ENCODE measurements at places on chromosomes 12 and 14. TPM values are rescaled to one million over a fixed set of nuclear protein-coding genes. Genes with fewer than 3 reads are reported as not detected.

- no peak for DNase-seq
These were observed 21.1 kb upstream of the VWF start for GRCh38 chr12:6145564-6145963.

Gene SYNDIG1L
- total RNA-seq: 1.2 TPM

Gene OR6J1
- total RNA-seq: not detected

GRCh38 chr12:79775355-79776027 is 84.7 kb upstream of the PAWR start:
- DNase-seq: no peak

DNA sequence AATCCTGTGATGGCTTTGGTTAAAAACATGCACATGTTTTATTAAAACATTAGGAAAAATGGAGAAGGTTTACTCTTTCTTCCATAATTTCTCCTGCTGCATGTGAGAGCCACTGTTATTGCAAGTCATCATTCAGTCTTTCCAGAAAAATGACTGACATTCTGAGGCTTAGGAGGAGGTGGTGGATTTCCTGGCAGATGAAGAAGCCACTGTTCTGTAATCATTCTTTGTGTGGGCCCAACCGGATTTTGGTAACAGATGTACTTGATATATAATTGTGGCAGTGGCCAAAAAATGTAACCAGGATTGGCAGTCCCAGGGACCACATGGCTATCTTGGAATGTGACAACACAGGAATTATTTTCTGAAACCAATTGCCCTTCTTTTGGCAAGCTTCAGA is 120.2 kb downstream of the DAAM1 start:
- no peak for DNase-seq

DNA sequence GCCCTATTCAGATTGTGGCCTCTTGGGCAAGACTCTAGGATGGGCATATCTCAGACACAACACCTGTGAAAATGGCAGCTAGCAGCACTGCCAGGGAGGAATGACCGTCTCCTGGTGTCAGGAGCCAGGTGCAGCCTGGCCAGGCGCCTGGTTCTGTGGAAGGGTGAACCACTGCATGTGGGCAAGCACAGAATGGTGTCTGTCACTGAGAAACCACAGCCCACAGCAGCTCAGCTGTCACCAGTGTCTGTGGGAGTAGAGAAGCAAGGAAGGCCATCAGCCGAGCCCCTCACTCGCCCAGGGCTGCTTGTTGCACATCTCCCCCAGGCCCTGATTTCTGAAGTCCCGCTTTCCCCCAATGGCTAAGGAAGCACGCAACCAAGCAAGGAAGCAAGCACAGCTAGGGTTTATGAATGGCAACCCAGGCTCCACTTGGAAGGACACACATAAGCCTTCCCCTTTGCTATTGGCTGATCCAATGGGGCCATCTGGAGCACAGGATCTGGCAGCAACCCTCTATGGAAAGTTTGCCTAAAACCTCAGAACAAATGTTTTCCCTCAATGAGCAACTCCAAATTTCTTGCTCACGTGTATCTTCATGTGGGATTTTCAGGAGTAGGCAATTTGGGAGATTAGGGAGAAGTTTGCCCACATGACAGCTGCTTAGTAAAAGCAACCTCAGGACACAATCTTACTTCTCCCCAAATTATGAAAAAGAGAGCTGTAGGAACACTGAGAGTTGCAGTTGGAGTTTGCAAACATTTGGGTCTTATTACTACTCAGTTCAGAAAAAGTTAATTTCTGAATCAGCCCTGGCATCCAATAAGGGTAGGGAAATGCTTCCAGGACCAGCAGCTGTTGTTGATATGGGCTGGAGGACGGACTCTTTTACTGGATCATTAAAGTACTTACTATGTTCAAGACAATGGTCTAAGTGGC is 44.7 kb downstream of the GPHB5 start:
- DNase-seq: no peak

DNA sequence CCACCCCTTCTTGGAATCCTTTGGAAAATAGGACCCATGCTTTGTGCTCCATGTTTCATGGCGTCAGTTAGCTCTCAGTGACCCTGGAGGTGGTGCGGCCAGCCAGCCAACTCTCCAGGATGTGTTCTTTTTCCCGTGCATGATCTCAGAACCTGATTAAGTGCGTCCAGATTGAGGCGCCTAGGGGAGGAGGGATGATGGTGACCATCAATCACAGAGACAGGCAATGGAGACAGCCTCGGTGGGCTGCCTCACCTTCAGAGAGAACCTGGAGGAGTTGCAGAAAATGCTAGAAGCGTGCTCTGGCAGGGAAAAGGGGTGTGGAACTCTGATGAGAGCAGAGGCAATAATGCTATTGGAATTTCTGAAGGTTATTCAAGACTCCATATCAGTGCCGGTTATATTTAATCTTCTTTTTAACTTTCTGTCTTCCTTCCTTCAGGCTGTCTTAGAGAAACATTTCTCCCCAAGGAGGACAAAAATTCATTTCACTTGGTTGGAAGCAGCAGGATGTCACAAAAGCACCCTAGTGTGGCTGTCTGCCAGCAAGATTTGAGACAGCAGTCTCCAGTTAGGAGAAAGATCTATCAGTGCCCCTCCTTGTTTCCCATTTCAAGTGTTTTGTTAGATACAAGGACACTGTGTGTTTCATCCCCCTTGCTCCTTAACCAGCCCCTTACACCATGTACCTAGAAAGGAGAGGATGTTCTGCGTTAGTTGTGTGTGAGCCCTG is 53.3 kb upstream of the IGF1 start:
- no peak for DNase-seq

GRCh38 chr12:81094718-81095360 is 17.0 kb downstream of the ACSS3 start:
- no peak for DNase-seq

DNA sequence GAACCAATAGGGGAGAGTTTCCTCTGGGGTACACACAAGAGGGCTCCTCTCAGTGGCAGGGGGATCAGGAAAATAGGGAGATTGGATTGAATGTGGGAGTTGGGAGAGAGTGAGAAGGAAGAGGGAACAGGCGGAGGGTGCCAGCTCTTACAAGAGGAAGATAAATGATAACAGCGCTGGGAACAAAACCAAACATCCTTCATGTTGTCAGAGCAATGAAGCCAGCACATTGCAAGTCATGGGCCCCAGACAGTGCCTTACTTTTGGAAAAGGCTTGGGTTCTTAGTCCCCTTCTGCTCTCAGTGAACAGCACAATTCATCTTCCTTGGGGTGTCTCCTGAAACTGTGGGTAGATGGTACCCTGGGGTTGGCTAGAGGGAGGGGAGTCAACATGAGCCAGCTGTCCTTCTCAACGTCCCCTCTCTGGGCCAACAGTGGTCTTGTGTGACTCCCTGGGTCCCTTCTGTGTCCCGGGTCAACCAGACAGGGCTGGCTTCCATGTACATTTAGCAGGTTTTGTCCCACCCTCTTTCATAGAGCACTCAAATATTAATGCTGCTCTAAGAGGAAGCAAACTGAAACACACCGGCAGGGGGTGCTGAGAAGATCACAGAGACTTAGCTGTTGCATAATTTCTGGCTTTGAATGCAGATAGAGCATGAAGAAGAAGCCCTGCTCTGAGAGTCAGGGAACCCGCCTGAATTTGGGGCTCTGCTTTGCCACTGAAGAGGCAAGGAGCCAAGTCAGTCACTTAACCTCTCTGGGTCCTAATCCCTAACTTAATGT is 138.5 kb downstream of the ESRRB start:
- no peak for DNase-seq

Gene GPHN
- 16.1 TPM for total RNA-seq

Gene SARNP
- 51.8 TPM for total RNA-seq

DNA sequence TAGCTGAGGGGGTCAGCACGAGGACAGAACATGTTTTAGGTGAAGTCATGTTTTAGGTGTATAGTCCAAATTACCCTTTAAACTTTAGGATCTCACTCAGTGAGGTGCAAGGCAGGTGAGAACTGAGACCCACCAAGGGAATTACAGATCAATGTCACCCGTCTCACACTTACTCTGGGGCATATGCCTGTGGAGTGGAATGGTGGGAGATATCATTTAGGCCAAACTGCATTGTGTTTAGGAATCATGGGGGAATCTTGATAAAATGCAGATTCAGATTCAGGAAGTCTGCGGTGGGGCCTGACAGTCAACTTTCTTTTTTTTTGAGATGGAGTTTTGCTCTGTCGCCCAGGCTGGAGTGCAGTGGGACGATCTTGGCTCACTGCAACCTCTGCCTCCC is 17.8 kb downstream of the FBXW8 start:
- DNase-seq: no peak

DNA sequence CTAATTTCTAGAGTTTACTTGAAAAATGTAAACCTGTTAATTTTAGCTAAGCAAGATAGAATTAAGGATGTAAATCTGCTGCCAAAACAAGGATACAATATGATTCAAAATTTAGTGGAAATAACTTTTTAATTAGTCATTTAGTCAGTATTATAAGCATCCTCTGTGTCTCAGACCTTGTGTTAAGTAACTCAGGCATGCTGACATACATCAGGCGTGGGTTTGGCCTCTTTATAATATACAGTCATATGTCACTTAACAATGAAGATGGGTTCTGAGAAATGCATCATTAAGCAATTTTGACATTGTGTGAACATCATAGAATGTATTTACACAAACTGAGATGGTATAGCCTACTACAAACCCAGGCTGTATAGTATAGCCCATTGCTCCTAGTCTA is 386.9 kb downstream of the ZFP36L1 start:
- DNase-seq: no peak

DNA sequence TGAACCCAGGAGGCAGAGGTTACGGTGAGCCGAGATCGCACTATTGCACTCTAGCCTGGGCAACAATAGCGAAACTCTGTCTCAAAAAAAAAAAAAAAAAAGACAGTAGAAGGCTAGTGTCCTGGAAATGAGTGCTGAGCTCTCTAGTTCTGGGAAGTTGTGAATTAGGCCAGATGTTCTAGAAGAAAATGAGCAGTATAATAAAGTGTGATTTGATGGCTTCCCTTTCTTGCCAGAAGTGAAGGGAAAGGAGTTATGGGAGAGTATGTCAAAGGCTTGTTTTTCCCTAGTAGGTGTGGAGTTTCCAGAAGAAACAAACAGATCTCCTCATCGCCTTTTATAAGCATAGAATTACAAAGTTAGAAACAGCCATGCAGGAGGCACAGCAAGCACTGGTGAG is 20.5 kb downstream of the RNF212B start:
- no peak for DNase-seq

Gene USP44
- 1.6 TPM for total RNA-seq

Gene NPFF
- total RNA-seq: not detected

DNA sequence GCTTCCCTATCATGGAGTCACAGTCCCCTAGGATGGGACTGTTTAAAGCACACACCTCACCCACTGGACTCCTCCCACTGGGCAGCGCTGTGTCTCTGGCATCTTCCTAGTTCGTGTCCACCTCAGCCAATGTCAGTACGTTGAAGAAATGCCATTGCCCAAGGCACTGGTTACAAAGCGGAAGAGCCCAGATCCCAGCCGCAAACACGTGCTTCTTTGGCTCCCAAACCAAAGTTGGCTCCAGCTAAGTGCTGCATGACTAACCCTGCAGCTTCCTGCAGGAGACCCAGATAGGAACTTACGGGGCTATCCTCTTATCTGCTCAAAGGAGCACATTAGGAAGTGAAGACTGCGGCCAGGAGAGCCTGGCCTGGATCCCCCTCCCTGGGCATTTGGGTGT is 9.3 kb downstream of the SYNE3 start:
- DNase-seq: peak; percentile 87

DNA sequence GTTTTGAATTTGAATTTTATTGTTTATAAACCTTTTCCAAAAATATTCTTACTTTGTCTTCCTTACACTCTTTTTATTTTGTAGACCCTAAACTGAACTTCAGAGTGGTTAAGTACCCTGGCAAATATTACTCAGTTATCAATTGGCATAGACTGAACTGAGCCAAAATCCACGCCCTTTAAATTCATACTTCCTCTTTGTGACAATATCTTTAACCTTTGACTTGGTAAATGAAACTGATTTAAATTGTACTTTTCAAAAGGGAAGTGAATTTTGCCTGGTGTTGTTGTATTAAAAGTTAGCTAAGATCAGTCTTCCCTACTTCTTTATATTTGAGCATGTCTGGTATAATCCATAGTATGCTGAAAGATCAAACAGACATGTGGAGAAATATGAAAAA is 184.3 kb upstream of the USP15 start:
- no peak for DNase-seq

DNA sequence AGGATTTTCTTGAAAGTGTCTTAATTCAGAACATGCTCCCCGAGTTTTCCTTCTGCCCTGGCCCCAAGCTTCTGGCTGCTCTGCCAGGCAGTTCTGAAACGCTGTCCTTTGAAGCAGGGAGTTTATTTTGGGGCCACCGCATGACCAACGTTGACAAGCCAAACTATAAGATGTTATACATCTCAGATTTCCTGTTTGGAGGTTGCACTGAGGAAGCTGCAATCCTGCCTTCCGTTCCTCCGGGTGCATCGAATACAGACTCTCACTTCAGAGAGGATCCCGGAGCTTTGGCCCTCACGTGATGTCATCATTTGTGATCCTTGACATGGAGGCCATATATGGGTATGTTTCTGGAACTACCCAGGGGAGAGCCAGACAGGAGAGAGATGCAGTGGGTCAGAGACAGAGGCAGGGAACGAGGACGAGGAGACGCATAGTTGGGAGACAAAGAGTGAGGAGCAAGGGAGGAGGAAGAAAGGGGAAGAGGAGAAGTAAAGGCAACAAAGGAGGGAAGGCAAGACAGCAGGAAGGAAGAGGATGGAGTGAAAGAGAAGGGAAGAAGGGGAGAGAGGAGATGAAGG is at the start of gene ASB2:
Gene ASB2 (minus strand): TSS at position 94 of the 581 bp plus-strand sequence. CDS start 12,031 bp downstream, outside the sequence.
- no peak for DNase-seq

- DNase-seq: peak; percentile 29
These were observed 163.4 kb upstream of the RTL1 start for GRCh38 chr14:101066826-101067510.

GRCh38 chr14:22977684-22978486 is 4.5 kb downstream of the AJUBA start:
- DNase-seq: peak; percentile 73

DNA sequence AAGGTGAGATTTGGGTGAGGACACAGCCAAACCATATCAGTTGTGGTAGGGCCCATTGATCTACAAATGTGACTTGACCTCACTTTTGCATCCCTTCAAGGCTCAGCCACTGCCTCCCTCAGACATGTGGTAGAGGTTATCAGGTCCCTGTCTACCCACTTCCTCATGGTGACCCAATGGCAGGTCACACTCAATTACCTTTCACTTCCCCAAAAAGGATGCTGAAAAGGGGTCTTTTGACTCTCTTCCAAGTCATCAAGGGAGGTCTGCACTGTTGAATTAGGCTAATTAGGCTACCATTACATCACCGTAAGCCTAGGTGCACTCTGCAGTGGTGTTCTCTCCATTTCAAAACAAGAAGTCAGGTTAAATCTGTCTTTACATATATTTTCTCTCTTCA is 22.6 kb upstream of the DRAM1 start:
- DNase-seq: no peak

Gene ISM2
- total RNA-seq: 0.39 TPM

GRCh38 chr12:79561401-79562132 is 129.2 kb downstream of the PAWR start:
- DNase-seq: no peak

Gene COCH
- total RNA-seq: 2.9 TPM

GRCh38 chr14:61101803-61102548 is 120.9 kb downstream of the SLC38A6 start:
- DNase-seq: no peak

GRCh38 chr12:46406352-46407027 is 33.9 kb upstream of the SLC38A2 start:
- DNase-seq: no peak

Gene OR6C75
- not detected for total RNA-seq
